ENCODE measurements at places on chromosomes 13 and 19. TPM values are rescaled to one million over a fixed set of nuclear protein-coding genes. Genes with fewer than 3 reads are reported as not detected.
A peak's percentile ranks its signal among the peaks of the same experiment; 100 is the strongest.

MBD3L5 gene
- not detected for total RNA-seq

RBM26 gene
- 40.4 TPM for total RNA-seq

TDRD3 gene
- total RNA-seq: 13.9 TPM

IL11 gene
- total RNA-seq: 6.6 TPM

ADGRE1 gene
- total RNA-seq: not detected

TUBA3C gene
- total RNA-seq: not detected

DAND5 gene
- total RNA-seq: 0.20 TPM

CATSPERD gene
- not detected for total RNA-seq

CLDN10 gene
- total RNA-seq: not detected

GRCh38 chr19:38035515-38036495 is 128.8 kb downstream of the SIPA1L3 start:
- H3K4me1 ChIP-seq: no peaks in the 10 kb centered on the region

- H3K36me3 ChIP-seq: no peaks in the 10 kb centered on the region
- H3K4me3 ChIP-seq: no peak overlapping the region
- no peak overlapping the region for H3K27ac ChIP-seq
- DNase-seq: no peak
- no peaks in the 10 kb centered on the region for H3K4me1 ChIP-seq
These were observed 48.7 kb downstream of the ESD start for GRCh38 chr13:46748300-46748699.

DNA sequence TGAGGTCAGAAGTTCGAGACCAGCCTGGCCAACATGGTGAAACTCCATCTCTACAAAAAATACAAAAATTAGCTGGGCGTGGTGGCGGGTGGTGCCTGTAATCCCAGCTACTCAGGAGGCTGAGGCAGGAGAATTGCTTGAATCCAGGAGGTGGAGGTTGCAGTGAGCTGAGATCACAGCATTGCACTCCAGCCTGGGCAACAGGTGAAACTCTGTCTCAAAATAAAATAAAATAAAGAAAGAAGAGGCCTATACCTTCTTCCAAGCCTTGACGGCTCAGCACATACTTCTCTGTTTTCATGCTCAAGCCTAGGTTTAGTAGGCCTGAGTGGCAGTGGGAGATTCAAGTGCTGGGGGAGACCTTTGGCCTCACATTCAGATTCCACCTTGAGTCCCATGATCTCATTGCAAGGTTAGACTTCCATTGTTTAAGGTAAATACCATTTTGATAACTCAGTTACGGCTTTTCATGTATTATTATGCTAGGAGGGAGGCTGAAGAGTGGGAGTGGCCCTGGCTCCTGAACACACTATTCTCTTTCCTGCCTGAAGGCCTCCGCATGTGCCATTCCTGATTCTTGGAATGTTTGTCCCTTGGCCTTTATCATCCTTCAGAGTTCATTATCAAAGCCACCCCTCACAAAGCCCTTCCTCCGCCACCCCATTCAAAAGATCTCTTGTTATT is 1.6 kb upstream of the SPINT2 start:
- peaks cover 23% of the 10 kb centered on the region for H3K4me1 ChIP-seq
- no peaks in the 10 kb centered on the region for H3K27me3 ChIP-seq
- peak; percentile 72 for DNase-seq
- peak overlapping the region; percentile 94 for H3K27ac ChIP-seq

DNA sequence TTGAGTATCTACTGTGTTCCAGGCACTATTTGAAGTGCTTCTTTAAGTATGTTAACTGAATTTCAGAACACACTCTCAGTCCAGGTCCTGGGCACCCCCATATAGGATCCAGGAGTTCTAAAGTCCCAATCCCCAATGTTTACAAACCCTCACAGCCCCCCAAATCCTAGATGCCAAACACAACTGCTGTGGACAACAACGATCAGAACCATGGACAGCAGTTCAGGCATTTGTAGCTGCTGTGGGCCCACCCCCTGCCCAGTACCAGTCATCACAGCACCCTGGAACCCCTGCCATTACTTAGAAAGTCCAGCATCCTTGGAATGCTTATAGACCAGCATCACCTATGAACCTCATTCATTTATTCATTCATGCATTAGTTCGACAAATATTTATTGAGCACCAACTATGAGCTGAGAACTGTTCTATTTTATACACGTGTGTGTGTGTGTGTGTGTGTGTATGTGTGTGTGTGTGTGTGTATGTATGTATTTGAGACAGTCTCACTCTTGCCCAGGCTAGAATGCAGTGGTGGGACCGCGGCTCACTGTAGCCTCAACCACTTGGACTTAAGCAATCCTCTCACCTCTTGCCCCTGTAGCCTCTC is 19.3 kb upstream of the SDHAF1 start:
- no peaks in the 10 kb centered on the region for H3K36me3 ChIP-seq
- peaks cover 87% of the 10 kb centered on the region for H3K27me3 ChIP-seq
- no peak for DNase-seq

DNA sequence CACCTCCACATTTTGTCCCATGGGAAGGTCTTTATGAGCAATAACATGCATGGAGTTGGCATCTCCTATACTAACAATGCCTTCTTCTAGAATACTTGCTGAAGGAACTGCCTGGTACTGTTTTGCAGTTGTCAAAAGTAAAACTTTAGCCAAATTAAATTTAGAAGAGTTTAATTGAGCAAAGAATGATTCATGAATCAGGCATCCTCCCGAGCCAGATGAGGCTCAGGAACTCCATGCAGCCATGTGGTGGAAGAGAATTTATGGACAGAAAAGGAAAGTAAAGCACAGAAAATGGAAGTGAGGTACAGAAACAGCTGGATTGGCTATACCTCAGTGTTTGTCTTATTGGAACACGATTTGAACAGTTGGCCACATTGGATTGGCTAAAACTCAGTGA is 1081.9 kb downstream of the SLITRK1 start:
- H3K4me3 ChIP-seq: no peak overlapping the region
- no peaks in the 10 kb centered on the region for H3K4me1 ChIP-seq
- no peak for DNase-seq
- no peaks in the 10 kb centered on the region for H3K36me3 ChIP-seq

DNA sequence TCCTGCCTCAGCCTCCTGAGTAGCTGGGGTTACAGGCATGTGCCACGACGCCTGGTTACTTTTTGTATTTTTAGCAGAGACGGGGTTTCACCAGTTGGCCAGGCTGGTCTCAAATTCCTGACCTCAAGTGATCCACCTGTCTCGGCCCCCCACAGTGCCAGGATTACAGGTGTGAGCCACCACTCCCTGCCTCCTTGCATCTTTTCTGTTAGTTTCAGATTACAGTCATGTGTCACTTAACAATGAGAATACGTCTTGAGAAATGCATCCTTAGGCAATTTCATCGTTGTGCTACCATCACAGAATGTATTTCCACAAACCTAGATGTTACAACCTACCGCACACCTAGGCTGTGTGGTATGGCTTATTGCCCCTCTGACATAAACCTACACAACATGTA is 180.4 kb downstream of the TM9SF2 start:
- no peak for DNase-seq
- H3K27me3 ChIP-seq: no peaks in the 10 kb centered on the region
- no peak overlapping the region for H3K27ac ChIP-seq
- H3K4me1 ChIP-seq: no peaks in the 10 kb centered on the region
- no peaks in the 10 kb centered on the region for H3K36me3 ChIP-seq

GRCh38 chr19:49887665-49888509 is 8.8 kb downstream of the IL4I1 start:
- DNase-seq: peak; percentile 15
- no peak overlapping the region for H3K4me3 ChIP-seq

DNA sequence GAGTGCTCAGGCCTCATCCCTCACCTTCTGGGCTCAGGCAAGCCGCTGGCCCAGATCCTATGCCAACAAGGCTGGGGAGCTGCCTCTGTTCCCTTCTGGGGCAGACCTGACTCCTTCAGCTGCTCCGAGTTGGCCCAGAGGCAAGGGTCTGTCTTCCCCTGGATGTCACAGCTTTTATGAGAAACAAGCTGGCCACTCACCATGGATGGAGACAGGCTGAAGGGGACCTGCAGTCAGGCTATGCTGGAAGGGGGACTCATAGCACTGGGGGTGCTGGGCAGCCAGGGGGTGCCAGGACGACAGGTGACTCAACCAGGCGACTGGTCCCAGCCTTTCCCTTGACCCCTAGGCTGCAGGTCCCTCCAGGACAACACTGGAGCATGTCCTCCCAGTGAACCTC is 52.4 kb upstream of the C1QTNF9B start:
- no peaks in the 10 kb centered on the region for H3K4me1 ChIP-seq
- no peak for DNase-seq
- no peaks in the 10 kb centered on the region for H3K36me3 ChIP-seq
- H3K27me3 ChIP-seq: no peaks in the 10 kb centered on the region
- no peak overlapping the region for H3K4me3 ChIP-seq
- H3K27ac ChIP-seq: no peak overlapping the region

GRCh38 chr19:18204394-18205199 is 755 bp upstream of the RAB3A start:
- no peaks in the 10 kb centered on the region for H3K27me3 ChIP-seq
- no peaks in the 10 kb centered on the region for H3K36me3 ChIP-seq
- no peak for DNase-seq
- H3K4me1 ChIP-seq: peaks cover 13% of the 10 kb centered on the region
- peak overlapping the region; percentile 73 for H3K4me3 ChIP-seq

GRCh38 chr13:23460921-23461320 is 27.4 kb upstream of the SACS start:
- no peak overlapping the region for H3K27ac ChIP-seq
- no peak for DNase-seq
- H3K4me3 ChIP-seq: no peak overlapping the region
- no peaks in the 10 kb centered on the region for H3K36me3 ChIP-seq
- no peaks in the 10 kb centered on the region for H3K4me1 ChIP-seq

GRCh38 chr13:52599848-52600603 is 42.2 kb upstream of the HNRNPA1L2 start:
- no peaks in the 10 kb centered on the region for H3K4me1 ChIP-seq
- no peaks in the 10 kb centered on the region for H3K36me3 ChIP-seq
- DNase-seq: peak; percentile 29
- no peaks in the 10 kb centered on the region for H3K27me3 ChIP-seq

- H3K4me3 ChIP-seq: no peak overlapping the region
- H3K36me3 ChIP-seq: no peaks in the 10 kb centered on the region
- H3K4me1 ChIP-seq: no peaks in the 10 kb centered on the region
- H3K27ac ChIP-seq: no peak overlapping the region
These were observed 252.9 kb upstream of the SLITRK6 start for GRCh38 chr13:86052141-86052540.

- no peak overlapping the region for H3K27ac ChIP-seq
- no peaks in the 10 kb centered on the region for H3K36me3 ChIP-seq
- H3K27me3 ChIP-seq: no peaks in the 10 kb centered on the region
These were observed 245.3 kb upstream of the HTR2A start for GRCh38 chr13:47142105-47142504.

- H3K4me3 ChIP-seq: no peak overlapping the region
- no peak for DNase-seq
- H3K27me3 ChIP-seq: no peaks in the 10 kb centered on the region
- no peak overlapping the region for H3K27ac ChIP-seq
These were observed 3.1 kb downstream of the ABHD17A start for GRCh38 chr19:1882089-1882785.

DNA sequence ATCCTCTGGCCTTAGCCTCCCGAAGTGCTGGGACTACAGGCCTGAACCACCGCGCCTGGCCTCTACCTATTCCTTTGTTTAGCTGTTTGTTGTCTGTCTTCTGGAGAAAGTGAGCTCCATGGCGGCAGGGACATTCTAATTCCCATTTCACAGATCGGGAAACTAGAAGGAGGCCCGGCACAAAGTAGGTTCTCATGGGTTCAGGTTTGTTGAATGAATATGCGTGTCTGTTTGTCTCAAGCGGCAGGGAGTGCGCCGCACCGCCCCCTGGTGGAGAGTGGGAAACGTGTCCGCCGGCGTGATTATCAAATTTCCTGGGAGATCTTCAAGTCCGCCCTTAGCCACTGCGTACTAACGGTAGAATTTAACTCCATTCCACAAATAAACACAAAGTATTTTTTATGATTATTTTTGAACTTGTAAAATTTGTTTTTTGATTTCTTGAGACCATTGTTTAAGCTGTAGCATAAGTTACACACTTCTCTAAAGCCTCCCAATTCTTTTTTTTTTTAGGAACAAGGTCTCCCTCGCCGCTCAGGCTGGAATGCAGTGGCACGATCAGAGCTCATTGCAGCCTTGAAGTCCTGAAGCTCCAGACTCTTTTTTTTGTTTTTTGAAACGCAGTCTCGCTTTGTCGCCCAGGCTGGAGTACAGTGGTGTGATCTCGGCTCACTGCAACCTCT is 8.9 kb upstream of the CCDC9 start:
- H3K27ac ChIP-seq: no peak overlapping the region
- H3K4me3 ChIP-seq: no peak overlapping the region

GRCh38 chr19:43414554-43414953 is at the start of gene TEX101:
TSS of gene TEX101 (plus strand) at chr19:43414890. CDS start at chr19:43415920, 1,030 bp downstream.
- H3K27me3 ChIP-seq: no peaks in the 10 kb centered on the region
- H3K4me3 ChIP-seq: no peak within 1 kb of the TSS
- H3K4me1 ChIP-seq: peaks cover 18% of the 10 kb centered on the region
- H3K27ac ChIP-seq: no peak within 1 kb of the TSS

- no peak for DNase-seq
- no peak overlapping the region for H3K4me3 ChIP-seq
- no peaks in the 10 kb centered on the region for H3K27me3 ChIP-seq
- no peak overlapping the region for H3K27ac ChIP-seq
These were observed 6.8 kb downstream of the CSNK1G2 start for GRCh38 chr19:1947651-1948209.

- H3K36me3 ChIP-seq: no peaks in the 10 kb centered on the region
- no peak for DNase-seq
- H3K4me3 ChIP-seq: no peak overlapping the region
- no peaks in the 10 kb centered on the region for H3K4me1 ChIP-seq
These were observed 15.1 kb upstream of the CEBPG start for GRCh38 chr19:33358408-33358807.

- H3K4me1 ChIP-seq: 0 out of 2 replicates have a peak, but pooled peaks cover 4% of the 10 kb centered on the region
- no peak overlapping the region for H3K27ac ChIP-seq
- no peaks in the 10 kb centered on the region for H3K36me3 ChIP-seq
- H3K27me3 ChIP-seq: no peaks in the 10 kb centered on the region
- DNase-seq: no peak
These were observed 42.7 kb downstream of the UTP14C start for GRCh38 chr13:52067237-52067636.

DNA sequence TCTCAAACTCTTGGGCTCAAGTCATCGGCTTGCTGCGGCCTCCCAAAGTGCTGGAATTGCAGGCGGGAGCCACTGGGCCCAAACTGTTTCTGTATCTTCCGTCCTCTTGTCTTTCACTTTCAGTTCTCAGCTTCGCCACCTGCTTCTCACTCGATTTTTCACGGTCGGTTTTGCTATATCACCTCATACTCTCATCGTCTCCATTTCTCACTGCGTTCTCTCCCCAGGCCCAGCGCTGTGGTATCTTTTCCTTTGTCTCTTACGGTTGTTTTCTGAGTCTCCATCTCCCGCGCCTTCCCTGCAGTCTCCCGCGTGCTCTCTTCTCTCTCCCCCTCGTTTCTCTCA is 14.9 kb downstream of the SSC5D start:
- H3K36me3 ChIP-seq: no peaks in the 10 kb centered on the region
- H3K27me3 ChIP-seq: peaks cover 28% of the 10 kb centered on the region
- no peak overlapping the region for H3K27ac ChIP-seq
- no peak overlapping the region for H3K4me3 ChIP-seq

DNA sequence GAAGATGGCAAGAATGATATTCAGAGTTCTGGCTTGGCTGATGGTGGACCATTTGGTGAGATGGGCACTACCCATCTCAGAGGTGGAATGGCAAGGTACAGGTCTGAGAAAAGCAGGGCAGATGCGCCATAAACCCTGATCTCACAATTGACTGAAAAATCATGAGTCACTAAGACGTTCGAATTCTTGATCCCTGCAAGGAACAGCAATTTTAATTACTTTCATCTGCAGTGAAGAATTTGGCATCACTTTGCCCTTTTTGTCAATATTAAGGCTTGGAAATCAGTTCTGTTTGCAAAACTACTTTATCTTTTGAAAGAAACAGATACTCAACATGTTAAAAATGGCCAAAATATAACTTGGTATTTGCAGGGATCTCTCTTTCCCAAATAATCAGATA is 38.1 kb downstream of the HTR2A start:
- no peaks in the 10 kb centered on the region for H3K4me1 ChIP-seq
- no peaks in the 10 kb centered on the region for H3K27me3 ChIP-seq
- H3K4me3 ChIP-seq: no peak overlapping the region
- H3K27ac ChIP-seq: no peak overlapping the region
- no peak for DNase-seq

Measured in PC-9 (cell line).